Hematopoietic multipotent progenitor cell treated with erythropoietin and hydrocortisone succinate and interleukin-3 and kit ligand, for 4 days (in vitro differentiated cells): ENCODE measurements at places on chromosomes 3 and 15.
A peak's percentile ranks its signal among the peaks of the same experiment; 100 is the strongest.

DNA sequence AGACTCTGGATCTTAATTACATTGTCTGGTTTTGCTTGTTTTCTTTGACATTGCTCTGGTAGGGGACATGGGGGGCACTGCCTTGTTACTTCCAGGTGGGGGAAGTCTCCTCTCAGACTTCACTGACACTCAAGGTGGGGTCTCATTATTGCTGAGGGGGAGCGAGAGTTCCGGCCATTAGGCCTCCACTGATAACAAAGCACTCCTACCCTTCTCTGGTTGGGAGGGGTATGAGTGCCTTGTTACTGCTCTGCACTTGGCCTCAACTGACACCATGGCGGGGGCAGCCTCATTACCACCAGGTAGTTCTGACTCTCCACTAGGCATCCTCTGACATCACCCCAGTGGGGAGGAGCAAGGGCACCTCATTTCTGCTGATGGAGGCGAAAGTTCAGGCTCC lies 25.7 kb downstream of the SH3GL3 start:
- no peak for DNase-seq

DNA sequence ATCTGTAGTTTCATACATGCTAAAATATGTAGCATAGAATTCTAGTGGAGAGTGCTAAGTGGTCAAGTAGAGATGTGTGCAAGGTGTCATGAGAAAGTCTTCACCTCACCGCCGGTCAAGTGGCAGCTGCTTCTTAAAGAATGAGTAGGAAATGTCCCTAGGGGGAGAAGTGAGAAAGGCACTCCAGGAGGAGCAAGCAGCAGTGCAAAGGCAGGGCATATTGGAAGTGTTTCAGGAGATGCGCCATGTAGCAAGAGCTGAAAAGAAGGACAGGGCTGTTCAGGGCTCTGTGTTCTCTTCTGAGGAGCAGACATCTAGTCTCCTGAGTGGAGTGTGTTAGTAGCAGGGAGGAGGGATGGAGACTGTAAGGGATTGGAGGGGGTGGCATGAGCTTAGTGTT lies 312.4 kb upstream of the SEMA6D start:
- no peak for DNase-seq

GRCh38 chr3:4716706-4717362 lies 223.7 kb downstream of the ITPR1 start:
- DNase-seq: no peak

GRCh38 chr3:142863010-142863817 lies 25.7 kb downstream of the PCOLCE2 start:
- peak; percentile 10 for DNase-seq

DNA sequence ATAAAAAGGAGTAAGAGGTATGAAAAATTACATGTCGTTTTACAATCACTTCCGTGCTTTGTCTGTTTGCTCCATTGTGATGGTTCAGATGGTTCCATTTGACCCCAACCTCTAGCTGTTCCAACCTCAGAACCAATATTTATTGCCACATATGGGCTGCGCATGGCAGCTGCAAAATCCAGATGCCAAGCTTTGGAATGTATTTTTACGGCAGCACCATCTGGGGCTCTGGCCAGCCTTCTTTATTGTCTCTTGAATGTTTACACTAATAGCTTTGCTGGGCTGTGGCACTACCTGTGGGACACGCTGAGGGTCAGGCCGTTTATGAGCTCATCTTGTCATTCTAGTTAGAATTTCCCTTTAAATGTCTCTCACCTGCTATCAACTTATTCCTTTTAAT lies 219.8 kb downstream of the ROBO2 start:
- DNase-seq: no peak
